Cortex of kidney (tissue), 1 donor: ENCODE measurements at places on chromosomes 3 and 15.

- DNase-seq: no peak
Measured at GRCh38 chr3:72158639-72159326, 373.8 kb upstream of the PROK2 start.

DNA sequence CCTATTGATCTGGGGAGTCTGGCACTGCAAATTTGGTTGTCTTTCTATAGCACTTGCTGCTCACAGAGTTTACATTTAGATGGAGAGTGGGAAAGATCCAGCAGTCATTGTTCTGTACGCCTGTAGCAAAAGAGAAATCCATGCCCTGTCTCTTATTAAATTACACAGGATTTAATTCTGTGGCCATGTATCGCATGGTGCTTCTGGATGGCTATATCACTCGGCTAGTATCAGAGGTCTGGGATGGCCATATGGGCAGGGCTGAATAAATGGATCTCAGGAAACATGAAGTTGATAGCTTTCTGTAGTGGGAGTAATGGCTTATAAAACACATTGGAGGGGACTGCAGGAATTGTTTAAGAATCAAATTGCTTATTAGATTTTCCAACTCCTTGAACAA is 325.8 kb upstream of the DPH6 start:
- no peak for DNase-seq

GRCh38 chr15:83571820-83572707 is 81.9 kb upstream of the ADAMTSL3 start:
- DNase-seq: no peak

GRCh38 chr3:54865316-54865715 is 62.5 kb downstream of the LRTM1 start:
- DNase-seq: no peak

DNA sequence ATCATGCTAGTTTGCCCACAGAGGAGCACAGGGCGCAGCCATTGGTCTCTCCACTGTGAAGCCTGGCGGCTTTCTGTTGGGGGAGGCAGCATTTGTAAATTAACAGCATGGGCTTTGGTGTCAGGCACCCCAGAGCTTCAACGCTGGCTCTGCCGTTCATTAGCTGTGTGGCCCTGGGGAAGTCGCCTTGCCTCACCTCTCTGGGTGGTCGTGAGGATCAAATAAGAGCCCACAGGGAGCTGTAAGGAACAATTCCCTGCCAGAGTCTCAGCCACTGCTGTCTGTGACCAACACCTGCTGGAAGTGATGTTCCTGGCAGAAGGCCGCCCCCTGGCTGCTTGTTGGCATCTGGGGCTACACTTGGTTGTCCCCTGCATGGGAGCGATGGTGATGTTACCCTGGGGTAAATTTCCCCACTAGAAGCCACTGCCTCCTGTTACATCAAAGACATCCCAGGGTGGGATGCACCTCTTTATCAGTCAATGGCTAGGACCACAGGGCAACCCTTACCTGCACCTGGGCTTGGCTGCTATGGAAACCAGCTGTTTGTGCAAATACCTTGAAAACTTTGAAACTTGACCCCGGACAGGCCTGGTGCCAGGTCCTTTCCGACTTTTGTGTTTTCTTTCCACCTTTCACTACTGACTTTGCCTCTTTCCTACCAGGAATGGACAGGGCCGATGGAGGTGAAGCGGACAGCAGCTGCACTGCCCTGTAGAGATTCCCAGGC is 36.9 kb downstream of the DNASE1L3 start:
- no peak for DNase-seq

DNA sequence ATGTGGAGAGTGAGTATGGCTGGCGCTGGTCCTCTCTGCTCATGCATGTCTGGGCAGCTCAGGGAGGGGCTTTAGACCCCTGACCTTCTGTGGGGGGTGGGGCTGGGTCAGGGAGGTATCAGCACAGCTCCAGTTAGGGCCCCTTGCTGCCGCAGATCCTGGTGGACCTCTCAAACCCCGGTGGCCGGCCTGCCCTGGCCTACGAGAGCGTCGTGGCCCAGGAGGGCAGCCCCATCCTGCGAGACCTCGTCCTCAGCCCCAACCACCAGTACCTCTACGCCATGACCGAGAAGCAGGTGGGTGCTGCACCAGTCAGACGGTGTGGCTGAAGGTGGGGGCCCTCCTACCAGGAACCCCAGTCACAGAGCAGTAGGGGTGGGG is 20.2 kb downstream of the PLXNA1 start:
- DNase-seq: no peak
